ENCODE measurements at places on chromosomes 16 and 17.
A peak's percentile ranks its signal among the peaks of the same experiment; 100 is the strongest.

DNA sequence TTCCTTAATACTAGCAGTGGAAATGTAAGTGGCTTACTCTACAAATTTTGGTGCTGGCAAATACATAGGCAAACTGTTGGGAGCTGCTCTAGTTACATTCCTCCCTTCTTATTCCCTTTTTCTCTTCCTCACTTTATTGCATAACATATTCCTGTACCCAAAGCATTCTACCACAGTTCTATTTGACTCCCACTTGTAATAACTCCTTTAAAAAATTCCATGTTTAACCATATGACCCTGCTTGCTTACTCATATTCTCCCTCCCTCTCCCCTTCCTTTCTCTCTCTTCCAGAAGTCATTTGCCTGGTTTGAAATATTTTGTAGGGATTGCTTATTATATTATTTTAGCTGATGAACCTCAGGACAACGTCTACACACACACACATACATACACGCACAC, 22.7 kb downstream of the NQO1 start:
- DNase-seq, result no peak

- no peak for DNase-seq
Measured at GRCh38 chr16:57998992-57999365, 1.5 kb downstream of the ZNF319 start.

- no peak for DNase-seq
Measured at GRCh38 chr16:727291-727977, 528 bp downstream of the HAGHL start.

DNA sequence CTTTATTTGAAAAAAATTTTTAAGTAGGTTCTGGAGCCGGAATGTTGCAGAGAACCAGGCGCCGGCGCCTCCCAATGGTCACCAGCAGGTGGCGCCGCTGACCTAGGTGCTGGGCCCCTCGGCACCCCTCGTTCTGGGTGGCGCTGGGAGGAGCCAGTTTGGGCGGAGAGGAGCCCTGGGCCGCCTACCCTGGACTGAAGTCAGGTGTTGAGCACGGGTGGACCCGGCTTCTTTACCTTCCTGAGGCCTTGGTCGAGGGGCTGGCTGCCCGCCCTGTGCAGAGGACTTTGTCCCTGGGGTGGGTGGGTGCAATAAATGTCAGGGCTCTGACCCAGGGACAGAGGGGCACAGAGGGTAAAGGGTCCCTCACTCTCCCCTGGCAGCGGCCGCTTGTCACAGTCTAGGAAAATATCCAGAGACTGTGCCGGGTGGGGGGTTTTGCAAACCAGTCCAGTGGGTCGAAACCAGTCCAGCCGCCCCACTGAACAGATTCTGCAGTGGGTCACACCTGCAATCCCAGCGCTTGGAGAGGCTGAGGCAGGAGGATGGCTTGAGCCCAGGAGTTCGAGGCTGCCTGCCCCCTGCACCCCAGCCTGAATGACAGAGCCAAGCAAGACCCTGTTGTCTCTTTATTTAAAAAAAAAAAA, 30.1 kb upstream of the TNFRSF13B start:
- DNase-seq, result peak; percentile 82

GRCh38 chr16:24973809-24974461, 41.2 kb downstream of the ARHGAP17 start:
- DNase-seq, result no peak

GRCh38 chr17:45332989-45333701, 16.3 kb upstream of the MAP3K14 start:
- DNase-seq, result no peak

- DNase-seq, result no peak
Measured at GRCh38 chr17:79761894-79762589, 15.9 kb upstream of the CBX2 start.

GRCh38 chr16:87712184-87712762, 53.5 kb downstream of the KLHDC4 start:
- DNase-seq, result no peak

- DNase-seq, result no peak
Measured at GRCh38 chr16:84810518-84811273, 9.1 kb upstream of the CRISPLD2 start.

DNA sequence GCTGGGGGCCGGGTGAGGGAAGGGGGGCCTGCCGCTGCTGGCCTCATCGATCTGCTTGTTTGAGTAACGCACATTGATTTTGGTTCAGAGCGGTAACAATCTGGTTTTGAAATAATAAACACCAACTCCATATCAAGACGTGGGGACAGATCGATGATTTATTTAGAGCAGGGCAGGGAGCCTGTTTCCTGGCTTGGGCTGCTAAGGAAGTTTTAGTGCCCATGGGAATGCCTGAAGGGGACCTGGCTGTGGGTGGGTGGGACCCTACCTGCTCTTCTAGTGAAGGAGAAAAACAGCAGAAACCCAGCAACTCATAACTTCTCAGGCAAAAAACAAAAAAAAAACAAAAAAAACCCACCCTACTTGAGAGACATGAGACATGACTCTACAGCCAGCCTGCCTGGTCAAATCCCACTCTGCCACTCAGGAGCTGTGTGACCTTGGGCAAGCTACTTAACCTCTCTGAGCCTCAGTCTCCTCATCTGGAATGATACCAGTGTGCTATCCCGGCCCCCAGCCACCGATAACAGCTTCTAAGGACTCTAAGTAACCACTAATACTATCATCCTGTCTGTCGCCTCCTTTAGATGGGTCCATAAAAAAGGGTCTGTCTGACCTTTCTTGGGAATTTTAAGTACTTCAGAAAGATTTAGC, 66.0 kb downstream of the PIPOX start:
- no peak for DNase-seq

DNA sequence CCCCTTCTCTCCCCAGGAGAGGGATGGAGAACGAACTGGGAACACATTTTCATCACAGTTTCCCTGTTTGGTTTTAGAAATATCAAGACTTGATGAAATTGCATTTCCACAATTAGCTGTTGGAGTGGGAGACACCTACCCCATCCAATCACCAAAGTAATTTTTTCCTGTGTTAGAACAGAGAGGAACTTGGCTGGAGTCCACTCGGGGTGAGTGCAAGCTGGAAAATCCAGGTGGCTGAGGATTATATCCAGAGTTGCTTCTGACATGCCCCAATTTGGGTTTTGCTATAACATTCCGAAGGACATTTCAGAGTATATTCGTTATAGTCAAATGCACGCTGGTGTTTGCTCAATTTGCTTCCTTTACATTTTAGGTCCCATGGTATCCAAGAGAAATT, 231.8 kb downstream of the C16orf95 start:
- DNase-seq, result no peak

- no peak for DNase-seq
Measured at GRCh38 chr17:1454541-1454940, 1.5 kb downstream of the CRK start.

DNA sequence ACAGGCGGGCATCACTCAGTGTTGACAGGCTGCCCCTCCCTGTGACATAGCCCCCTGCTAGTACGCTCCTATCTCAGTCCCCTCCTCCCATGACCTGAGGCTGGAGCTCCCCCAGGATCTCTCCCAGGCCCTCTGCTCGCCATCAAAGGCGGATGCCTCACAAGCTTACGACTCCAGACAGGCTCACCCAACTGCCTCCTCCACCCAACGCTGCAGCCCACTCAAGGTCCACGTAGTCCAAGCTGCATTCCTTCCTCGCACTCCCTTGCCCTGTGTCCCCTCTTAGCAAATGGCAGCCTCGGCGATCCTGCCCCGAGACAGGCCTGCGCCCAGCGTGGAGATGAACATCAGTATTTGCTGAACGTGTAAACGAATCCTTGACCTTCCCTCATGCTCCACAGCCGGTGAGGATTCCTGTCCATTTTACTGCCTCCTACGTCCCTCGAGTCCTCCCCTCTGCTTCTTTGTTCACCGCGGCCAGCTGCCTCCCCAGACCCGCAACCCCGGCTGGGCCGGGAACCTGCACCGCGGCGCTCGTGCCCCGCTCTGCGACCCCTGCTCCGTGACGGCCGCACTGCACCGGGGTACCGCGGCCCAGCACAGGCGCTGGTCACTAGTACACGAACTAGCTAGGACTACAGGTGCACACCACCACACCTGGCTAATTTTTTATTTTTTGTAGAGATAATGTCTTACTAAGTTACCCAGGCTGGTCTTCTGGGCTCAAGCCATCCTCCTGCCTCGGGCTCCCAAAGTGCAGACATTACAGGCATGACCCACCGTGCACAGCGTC, 838 bp upstream of the TMEM97 start:
- DNase-seq, result peak; percentile 28

DNA sequence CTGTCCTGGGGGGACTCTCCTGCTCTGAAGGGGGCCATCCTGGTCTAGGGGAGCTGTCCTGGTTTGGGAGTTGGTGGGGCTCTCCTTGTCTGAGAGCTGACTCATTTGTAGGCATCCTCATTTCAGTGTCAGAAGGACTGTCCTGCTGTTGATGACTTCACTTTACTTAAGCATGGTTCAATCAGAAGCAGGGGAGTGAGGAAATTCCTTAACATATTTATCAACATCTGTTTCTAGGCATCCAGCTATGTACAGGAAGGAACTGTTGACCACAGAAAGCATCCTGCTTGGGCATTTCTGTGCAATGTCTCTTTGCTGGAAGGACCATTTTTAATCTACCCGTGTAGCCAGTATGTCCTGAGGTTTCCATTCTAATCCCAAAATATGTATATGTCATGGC, 502.7 kb upstream of the HSBP1 start:
- no peak for DNase-seq

GRCh38 chr17:76147211-76148014, 6.4 kb upstream of the FOXJ1 start:
- no peak for DNase-seq

- DNase-seq, result no peak
Measured at GRCh38 chr16:68790130-68790761, 53.1 kb upstream of the TANGO6 start.

DNA sequence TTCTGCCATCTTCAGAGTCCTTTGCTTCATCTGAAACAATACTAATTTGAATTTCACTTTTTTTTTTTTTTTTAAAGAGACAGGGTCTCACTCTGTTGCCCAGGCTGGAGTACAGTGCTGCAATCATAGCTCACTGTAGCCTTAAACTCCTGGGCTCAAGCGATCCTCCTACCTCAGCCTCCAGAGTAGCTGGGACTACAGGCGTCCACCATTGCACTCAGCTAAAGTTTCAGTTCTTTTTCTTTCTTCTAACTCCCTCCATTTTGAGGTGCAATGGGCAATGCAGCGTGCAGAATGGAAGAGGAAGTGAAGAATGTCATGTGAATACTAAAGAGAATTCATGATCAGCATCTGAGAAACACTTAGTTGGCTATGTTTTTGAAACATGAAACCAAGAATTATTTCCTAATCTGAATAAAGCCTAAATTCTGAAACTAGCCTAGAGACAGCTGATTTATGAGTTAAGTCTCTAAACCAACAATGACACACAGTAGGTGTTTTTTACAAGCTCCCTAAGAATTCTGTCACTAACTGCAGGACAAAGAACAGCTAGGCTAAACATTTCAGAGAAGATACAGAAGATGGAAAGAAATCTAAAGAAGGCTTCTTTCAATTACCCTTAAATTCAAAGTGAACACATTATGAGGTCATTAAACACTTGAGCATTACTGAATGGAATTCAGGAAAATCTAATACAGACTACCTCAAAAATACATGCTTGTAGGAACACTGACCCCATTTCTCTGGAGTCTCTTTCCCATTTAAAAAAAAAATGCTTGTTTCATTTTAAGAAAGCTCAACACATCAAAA, 21.0 kb downstream of the SNN start:
- DNase-seq, result no peak

GRCh38 chr16:57992084-57992483, 8.4 kb downstream of the ZNF319 start:
- no peak for DNase-seq

GRCh38 chr17:36945140-36945539, 3.6 kb upstream of the AATF start:
- no peak for DNase-seq

GRCh38 chr16:78458588-78458987, 359.1 kb downstream of the WWOX start:
- no peak for DNase-seq

DNA sequence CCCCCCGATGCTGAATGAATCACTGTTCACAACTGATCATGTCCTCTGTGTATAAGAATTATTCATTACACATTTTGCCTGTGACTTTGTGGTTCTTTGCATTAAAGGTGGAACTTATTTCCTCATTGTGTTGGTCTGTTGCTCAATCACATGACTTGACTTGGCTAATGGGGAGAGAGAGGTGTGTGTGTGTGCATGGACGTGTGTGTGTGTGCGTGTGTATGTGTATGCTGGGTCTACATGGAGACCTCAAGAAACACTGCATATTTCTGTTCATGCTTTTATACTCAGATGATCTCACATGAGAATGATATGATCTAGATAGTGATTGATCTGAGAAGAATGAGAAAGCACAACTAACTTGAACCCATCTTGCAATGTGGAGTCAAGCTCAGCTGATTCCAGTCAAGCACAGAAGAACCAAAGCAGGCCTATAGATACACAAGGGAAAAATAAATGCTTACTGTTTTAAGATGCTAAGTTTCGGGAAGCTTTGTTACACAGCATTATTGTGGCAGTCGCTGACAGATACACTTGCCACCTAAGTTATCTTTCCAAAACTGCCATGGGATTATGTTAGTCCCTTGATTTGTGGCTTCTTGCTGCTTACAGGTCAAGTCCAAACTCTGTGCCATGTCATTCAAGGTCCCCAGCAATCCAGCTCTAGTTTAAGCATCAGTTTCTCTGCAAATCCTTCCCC, 167.9 kb upstream of the ZFHX3 start:
- DNase-seq, result no peak

DNA sequence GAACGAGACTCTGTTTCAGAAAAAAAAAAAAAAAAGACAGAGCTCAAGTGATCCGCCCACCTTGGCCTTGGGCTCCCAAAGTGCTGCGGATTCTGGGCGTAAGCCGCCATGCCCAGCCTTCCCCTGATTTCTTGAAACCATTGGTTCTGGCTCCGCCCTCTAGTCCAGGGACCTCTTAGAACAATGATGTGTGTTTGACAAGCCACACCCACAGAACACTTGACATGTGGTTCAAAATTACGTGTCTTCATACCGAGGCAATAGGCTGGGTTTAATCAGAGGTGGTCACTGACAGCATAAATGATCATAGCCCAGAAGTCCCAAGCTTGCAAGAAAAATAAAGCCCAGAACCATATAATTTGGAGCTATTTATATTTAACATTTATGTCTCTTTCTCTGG, 23.0 kb downstream of the KNOP1 start:
- no peak for DNase-seq

DNA sequence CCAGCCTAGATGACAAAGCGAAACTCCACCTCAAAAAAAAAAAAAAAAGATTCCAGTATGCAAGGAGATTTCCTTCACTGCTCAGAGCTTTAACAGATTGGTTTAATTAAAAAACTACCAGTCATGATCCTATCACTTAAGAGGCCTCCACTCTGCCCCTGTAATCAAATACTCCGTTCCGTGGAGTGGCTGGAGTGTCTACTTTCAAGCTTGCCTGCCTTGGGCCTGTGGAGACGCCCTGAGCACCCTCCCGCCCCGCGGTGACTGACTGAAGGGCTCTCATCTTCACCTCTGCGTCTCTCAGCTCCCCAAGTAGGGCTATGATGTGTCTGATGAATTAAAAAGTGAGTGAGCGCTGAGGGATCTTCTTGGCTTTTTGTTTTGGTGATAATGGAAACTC, 25.3 kb upstream of the TRPV3 start:
- DNase-seq, result no peak

All from stimulated activated CD4-positive, alpha-beta T cell treated with anti-CD3 and anti-CD28 coated beads, Interleukin-2, amount 100 ng/mL, for 24 hours (primary cell).